ENCODE measurements at places on chromosomes 16 and 17.

GRCh38 chr16:71426069-71426879 is 15.6 kb downstream of the TLE7 start:
- DNase-seq: no peak

- DNase-seq: no peak
These were observed 22.9 kb downstream of the ITPRIPL2 start for GRCh38 chr16:19136549-19137196.

- DNase-seq: no peak
These were observed 571 bp downstream of the CAVIN1 start for GRCh38 chr17:42422412-42422957.

DNA sequence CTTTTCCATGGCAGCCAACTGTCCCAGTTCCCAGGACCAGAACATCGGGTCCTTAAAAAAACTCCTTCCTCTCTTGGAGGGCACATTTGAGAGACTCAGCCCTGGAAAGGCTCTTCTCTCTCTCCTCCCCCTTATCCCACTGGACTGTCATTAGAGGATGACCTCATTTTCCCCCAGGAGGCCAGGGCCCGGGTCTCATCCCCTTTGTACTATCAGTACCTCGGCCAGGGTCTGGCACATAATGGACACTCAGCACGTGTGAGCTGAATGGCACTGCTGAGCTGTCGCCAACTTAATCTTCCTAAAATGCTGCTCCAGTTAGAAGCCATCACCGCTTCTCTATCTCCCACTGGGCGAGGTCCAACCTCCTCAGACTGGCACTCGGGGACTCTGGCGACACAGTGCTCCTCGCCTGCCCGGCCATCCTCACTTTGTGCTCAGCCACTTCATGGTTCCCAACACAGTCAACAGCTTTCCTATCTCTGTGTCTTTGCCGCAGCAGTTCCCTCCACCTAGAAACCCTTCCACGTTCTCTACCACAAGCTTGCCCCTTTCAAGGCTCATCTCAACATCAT is 3.6 kb upstream of the RHBDL3 start:
- DNase-seq: no peak

DNA sequence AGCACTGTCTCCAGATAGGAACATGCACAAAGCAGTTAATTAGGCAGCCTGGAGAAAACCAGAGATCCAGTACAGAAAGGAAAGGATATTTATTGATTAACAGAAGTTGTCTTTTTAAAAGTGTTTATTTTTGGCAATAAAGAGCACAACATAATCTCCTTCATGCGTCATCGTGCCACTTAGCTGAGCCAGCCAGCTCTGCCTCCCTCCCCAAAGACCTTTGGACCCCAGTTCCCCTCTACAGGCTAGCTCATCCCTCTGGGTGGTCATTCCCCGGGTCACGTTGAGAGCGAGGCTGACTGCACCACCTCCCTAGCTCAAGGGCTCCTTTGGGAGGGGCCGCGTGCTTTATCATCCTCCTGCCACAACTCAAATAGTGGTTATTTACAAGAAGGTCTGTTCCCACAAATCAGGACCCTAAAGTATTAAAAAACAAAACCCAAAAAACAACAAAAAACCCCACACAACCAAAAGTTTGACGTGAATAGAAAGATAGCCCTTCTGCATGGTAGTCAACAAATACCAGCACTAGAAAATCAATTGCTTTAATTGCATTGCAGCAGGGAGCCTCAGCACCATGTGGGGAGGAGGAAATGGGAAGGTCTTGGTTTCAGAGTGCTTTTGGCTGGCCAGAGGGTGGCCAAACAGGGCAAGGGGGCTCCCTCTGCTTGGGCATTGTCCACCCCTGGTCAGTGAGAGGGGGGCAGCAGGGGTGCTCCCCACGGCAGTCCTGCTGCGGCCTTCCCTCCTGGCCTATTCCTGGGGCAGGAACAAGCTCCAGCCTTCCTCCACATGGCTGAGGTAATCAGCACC is 9.6 kb downstream of the POLR2C start:
- DNase-seq: no peak

DNA sequence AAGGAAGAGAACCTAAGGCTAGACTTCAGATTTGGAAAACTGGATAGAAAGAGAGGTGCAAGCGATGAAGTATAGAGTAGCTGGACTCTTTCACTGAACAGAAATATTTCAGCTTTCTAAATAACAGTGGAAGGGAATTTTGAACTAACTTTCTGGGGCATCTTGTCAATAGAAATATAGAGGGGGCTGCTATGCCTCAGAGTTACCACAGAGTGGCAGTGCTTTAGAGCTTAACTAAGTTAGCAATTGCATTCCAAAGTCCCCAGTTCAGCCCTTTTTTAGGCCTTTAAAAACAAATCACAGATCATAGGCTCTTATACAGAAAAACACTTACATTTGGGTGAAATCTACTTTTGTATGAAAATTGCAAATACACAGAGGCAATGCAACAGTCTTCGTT is 154.2 kb upstream of the CDH8 start:
- DNase-seq: no peak

- no peak for DNase-seq
These were observed 62.2 kb upstream of the ADORA2B start for GRCh38 chr17:15882777-15883176.

GRCh38 chr17:1059131-1059795 is 62.3 kb downstream of the TIMM22 start:
- DNase-seq: no peak

DNA sequence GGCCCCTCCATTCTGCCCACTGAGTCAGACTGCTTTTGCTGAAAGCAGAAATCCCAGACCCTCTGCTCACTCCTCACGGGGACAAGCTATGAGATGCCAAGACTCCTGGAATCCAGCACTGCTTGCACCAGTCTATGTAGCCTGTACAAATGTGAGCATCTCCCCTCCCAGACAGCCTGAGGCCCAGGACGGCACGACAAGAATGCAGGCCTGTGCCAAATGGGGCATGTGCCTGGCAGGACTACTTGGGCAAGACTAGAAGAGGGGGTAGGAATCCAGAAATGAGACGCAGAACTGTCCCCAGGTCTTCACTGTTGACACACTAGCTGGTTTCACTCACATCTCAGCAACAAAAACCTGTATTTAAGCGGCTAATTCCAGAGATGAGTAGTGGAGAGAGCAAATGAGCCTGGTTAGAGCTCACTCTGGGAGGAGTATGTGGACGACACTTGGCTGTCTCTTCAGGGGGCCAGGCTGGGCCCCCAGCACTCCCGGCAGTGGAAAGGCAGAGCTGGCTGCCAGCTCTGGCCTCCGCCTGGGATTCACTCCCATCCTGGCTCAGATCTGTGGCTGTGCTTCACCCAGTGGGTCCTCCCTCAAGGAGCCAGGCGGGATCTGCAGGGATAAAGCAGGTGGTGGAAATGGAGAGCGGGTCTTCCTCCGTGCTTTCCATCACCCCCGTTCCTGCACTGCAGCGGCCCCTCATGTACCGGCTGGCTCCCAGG is 2.9 kb upstream of the MYO1C start:
- no peak for DNase-seq

GRCh38 chr17:32697728-32698625 is 178.9 kb downstream of the MYO1D start:
- no peak for DNase-seq

- no peak for DNase-seq
These were observed 133.5 kb upstream of the FOXF1 start for GRCh38 chr16:86376837-86377236.

- no peak for DNase-seq
These were observed 28.8 kb downstream of the ABCC12 start for GRCh38 chr16:48126801-48127644.

- DNase-seq: no peak
These were observed 5.9 kb downstream of the ZNF771 start for GRCh38 chr16:30413112-30413806.

DNA sequence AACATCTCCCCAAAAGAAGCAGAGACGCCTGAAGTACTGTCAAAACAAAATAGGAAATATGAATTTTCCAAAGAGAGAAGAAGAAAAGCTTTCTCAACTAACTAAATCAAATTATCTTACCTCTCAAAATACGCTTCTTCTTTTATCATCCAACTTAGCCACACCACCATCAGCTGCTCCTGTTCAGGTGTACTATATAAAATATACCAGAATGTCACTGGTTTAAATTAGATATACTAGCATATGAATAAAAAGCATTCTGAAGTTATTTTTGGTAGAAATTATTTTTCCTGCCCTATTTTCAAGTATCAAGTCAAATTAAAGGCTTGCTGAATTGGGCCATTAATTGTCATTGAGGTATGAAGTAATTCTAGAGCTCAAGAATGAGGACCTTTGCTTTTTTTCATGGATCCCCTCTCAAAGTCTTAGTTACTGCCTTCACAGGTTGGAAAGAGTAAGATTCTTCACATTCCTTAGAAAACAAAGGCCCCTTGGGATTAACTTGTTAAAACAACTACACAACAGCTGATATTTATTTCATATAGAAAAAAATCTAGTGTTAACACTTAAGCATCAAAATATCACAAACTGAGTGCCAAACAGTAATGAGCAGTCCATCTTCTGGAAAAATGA is 30.1 kb downstream of the INTS2 start:
- no peak for DNase-seq

GRCh38 chr17:7943291-7943690 is 11.3 kb downstream of the CNTROB start:
- DNase-seq: no peak

GRCh38 chr17:45893725-45894021 is 681 bp upstream of the MAPT start:
- no peak for DNase-seq

DNA sequence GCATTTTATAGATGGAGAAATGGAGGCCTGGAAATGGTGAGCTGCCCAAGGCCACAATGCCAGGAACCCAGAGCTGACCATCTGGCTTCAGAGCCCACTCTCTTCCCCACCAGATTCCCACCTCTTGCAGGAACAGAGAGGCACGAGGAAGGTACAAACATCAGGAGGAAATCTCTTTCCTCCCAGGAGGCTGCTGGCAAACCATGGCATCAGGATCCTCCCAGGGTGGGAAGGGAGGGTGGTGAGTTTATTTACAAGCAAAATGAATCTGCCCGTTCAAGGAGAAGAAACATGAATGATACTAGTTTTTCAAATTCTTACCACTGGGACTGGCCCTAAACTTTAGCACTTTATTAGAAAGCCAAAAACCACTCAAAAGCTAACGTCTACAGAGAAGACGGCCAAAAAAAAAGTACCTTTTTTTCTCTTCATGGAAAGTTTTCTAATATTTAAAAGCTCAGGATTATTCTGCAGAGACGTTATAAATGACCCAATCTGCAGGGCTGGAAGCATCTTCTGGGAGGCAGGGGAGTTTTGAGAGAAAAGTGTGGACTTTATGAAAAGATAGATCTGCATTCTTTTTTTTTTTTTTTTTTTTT is 79.1 kb downstream of the NXN start:
- no peak for DNase-seq

DNA sequence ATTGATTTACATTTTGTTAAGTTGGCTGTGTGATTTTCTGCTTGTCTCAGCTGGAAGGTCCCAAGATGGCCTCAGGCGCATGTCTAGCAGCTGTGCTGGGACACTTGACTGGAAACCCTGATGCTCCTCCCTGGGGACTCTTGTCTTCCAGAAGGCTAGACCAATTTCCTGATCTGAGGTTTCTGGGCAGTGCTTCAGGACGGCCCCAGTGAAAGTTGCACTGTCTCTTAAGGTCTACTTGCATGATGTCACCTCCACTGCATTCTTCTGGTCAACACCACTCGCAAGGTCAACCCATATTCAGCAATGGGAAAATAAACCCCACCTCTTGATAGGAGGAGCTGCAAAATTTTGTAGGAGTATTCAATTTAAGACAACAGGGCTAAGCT is 116.0 kb downstream of the SALL1 start:
- no peak for DNase-seq

All from amygdala (tissue), 56 donors.